Sigmoid colon (tissue), 7 donors: ENCODE measurements at places on chromosomes 2 and 18. TPM values are rescaled to one million over a fixed set of nuclear protein-coding genes. Genes with fewer than 3 reads are reported as not detected.

GPR39 gene
- not detected for total RNA-seq

ZNF397 gene
- 25.5 TPM for total RNA-seq

FOSL2 gene
- total RNA-seq, result 65.8 TPM

TCF7L1 gene
- total RNA-seq, result 7.1 TPM

EGR4 gene
- not detected for total RNA-seq

DNA sequence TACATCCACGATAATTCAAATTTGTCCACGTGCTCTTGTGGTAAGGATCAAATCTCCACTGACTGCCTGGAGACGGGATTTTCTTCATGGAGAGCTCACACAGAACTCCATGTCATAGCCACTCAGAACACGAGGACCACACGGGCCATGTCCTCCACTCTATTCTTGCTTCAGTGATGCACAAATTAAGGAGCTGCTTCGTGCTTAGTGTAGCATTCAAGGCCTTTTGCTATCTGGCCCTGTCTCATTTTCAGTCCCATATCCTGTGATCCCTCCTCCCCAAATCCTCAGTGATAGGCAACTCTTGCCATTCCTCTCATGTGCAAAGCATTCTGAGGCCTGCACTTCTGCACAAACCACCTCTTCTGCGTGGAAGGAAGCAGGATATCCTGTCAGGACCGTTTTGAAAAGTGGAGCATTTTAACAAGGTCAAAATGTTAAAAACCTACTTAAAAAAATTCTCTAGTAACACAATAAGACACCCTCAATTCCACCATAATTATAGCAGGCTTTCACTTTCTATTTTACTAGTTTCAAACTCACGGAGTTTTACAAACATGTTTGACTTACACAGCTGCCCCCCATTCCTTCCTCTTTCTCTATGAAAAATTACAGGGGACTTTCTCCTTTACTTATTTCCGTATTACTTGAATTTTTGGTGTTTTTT is 35.2 kb downstream of the ST3GAL5 start:
- H3K27ac ChIP-seq, result peak overlapping the region; percentile 53
- H3K4me1 ChIP-seq, result peaks cover 15% of the 10 kb centered on the region
- H3K36me3 ChIP-seq, result no peaks in the 10 kb centered on the region
- no peak overlapping the region for H3K4me3 ChIP-seq
- H3K27me3 ChIP-seq, result no peaks in the 10 kb centered on the region

DNA sequence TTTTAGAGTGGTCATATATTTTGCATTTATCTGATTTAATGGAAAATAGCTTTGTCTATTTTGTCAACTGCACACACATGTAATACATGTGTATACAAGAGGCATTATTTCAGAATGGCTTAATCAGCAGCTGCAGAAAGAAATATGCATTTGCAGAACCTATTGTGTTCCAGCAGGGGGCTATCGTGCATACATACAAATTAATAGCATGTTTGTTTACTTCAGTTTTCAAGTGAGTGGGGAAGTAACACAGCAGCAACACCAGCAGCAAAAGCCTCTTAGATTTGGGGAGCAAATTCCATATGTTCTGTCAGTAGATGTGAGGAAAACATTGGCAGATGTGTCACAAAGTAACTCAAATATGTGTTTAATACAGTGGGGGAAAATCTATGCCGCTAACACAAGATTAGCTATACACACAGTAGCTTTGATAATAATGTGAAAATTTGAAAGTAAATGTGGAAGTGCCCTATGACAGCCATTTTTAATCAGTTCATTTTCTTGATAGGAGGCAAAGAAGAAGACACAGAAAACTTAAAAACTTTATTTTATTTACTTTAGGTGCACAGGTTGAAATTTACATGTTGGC is 218.1 kb downstream of the WDR7 start:
- H3K4me1 ChIP-seq, result no peaks in the 10 kb centered on the region
- H3K27ac ChIP-seq, result no peak overlapping the region

DNA sequence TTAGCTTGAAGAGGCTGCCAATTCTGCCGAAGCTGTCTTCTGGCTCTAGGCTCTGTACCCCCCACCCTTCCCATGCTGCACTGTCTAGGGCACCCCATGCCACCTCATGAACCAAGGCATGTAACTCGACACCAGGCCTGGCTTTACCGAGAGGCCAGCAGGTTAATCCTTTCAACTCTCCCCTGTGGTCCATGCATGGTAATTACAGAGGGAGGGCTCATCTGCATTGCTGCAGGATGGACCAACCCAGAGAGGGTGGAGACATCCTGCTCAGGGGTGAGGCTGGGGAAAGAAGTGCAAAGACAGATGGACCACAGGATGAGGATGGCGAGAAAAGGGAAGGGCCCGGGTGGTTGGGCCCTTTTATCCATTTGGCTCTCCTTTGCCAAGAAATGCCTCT is 65.8 kb downstream of the KCTD1 start:
- no peak overlapping the region for H3K4me3 ChIP-seq
- no peak overlapping the region for H3K27ac ChIP-seq
- H3K4me1 ChIP-seq, result peaks cover 14% of the 10 kb centered on the region
- no peaks in the 10 kb centered on the region for H3K27me3 ChIP-seq
- no peak for DNase-seq

DNA sequence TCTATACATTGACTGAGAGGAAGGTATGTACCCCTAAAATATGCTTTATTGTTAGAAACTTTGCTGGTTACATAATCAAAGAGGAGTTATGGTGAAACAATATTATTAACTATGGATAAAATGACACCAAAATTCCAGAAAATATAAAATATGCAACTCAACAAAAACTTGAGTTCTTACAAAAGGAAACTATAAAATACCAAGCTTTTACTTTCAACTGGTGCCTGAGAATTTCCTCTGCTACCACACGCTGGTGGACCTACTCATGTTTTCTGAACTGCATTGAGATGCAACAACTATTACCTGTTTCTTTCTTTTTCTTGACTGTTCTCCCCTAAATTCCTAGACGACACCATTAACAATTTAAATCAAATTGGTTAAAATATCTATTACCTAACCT is 8.2 kb upstream of the NFE2L2 start:
- no peak overlapping the region for H3K27ac ChIP-seq
- no peak for DNase-seq
- H3K36me3 ChIP-seq, result no peaks in the 10 kb centered on the region
- no peak overlapping the region for H3K4me3 ChIP-seq

DNA sequence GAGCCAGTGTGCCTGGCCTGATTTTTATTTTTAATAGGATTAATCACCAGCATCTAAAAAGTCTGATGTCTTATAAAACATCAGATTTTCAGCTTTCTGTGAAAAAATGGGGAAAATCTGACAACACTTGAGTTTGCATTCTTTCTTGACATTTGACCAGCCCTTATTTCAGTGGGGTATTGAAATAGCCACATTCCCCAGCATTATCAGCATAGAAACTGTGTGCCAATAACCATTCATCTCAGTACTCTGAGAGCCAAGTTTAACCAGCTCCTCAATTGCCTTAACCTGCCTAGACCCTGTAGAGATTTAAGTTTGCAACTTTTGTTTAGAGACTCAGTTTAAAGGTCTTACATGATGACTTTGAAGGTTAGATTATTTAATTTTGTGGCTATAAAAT is 155.0 kb downstream of the CERS6 start:
- peak overlapping the region; percentile 32 for H3K27ac ChIP-seq
- H3K4me1 ChIP-seq, result no peaks in the 10 kb centered on the region
- H3K4me3 ChIP-seq, result no peak overlapping the region
- H3K27me3 ChIP-seq, result no peaks in the 10 kb centered on the region
- no peaks in the 10 kb centered on the region for H3K36me3 ChIP-seq
- no peak for DNase-seq

- peaks cover 27% of the 10 kb centered on the region for H3K27me3 ChIP-seq
- no peak overlapping the region for H3K27ac ChIP-seq
- no peaks in the 10 kb centered on the region for H3K4me1 ChIP-seq
- H3K36me3 ChIP-seq, result no peaks in the 10 kb centered on the region
- no peak for DNase-seq
- no peak overlapping the region for H3K4me3 ChIP-seq
Measured at GRCh38 chr2:44805401-44806235, 135.9 kb upstream of the SIX3 start.

GRCh38 chr2:162509288-162509968 is 165.5 kb downstream of the GCA start:
- H3K4me1 ChIP-seq, result no peaks in the 10 kb centered on the region
- H3K27ac ChIP-seq, result no peak overlapping the region
- no peaks in the 10 kb centered on the region for H3K36me3 ChIP-seq
- H3K27me3 ChIP-seq, result no peaks in the 10 kb centered on the region

DNA sequence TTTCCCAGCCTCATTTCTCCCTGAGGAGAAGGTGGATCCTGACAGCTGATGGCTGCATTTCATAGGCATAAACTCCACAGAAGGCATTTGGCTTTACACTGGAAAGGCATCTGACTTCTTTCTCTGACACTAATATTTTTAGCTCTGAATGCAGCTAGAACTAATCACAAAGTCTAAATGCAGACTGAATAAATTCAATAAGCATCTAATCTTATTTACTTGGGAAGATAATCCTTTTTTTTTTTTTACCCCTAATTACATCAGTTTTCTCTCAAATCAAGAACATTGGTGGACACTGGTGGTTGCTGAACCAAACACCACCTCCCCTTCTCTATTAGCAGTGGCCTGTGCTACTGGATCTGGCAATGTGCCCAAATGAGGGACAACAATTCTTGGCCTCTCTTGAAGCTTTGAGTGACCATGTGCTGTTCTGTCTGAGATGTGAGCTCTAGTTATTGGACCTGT is 50.9 kb upstream of the CD226 start:
- no peak overlapping the region for H3K4me3 ChIP-seq
- no peaks in the 10 kb centered on the region for H3K36me3 ChIP-seq
- no peaks in the 10 kb centered on the region for H3K4me1 ChIP-seq
- no peak for DNase-seq
- no peaks in the 10 kb centered on the region for H3K27me3 ChIP-seq

DNA sequence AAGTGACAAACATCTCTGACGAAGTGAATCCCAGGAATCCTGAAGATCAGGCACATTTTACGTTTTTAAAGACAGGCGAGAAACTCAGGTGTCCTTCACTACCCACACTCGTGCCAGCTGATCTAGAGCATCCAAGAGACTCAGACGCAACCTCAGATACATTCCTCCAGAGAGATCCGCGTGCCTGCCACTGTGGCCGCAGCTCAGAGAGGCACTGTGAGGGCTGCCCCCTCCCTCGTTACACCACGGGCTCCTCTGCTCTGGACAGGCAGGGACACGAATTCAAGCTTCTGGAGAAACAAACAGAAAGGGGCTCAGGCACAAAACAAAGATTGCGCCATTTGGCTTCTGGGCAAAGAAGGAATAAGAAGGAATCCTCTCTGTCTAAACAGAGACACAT is 268.0 kb downstream of the HDAC4 start:
- H3K36me3 ChIP-seq, result peaks cover 100% of the 10 kb centered on the region
- no peak overlapping the region for H3K27ac ChIP-seq
- H3K4me1 ChIP-seq, result no peaks in the 10 kb centered on the region
- H3K4me3 ChIP-seq, result no peak overlapping the region

DNA sequence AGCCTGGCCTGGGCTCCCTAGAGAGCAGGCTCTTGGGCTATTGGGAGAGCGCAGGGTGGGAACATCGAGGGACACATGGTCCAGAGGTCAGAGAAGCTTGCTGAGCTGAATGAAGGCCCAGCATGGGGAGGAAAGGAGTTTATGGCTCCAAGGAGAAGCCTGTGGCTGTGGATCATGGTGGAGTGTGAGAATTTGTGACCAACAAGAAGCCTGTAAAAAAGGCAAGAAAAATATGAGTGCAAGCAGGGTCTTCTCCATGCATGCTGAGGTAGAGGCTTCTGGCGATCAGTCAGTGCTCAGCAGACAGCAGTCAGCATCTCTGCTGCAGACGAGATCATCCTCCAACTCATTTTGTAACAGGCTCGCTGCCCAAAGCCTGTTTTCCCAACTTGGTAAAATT is 1.3 kb upstream of the SCYGR3 start:
- no peak for DNase-seq
- H3K27me3 ChIP-seq, result no peaks in the 10 kb centered on the region
- H3K4me1 ChIP-seq, result no peaks in the 10 kb centered on the region
- no peak overlapping the region for H3K27ac ChIP-seq
- no peak overlapping the region for H3K4me3 ChIP-seq

DNA sequence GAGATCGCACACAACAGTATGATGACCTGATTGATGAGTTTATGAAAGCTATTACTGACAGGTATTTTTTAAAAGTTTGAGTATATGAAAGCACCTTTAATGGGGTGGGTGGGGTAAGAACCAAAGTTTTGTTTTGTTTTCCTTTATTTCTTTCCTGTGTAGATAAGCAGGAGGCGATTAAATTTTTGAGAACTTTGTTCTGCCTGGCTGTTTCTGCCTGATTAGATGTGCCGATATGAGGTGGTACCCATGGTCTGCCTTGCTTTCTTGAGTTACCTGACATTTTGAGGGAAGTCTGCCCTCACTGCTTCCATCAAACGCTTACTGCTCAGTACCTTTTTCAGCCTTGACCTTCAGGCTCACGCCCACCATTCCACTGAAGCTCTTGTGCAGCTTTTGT is 39.2 kb downstream of the ME2 start:
- H3K27ac ChIP-seq, result no peak overlapping the region
- H3K4me3 ChIP-seq, result no peak overlapping the region
- H3K27me3 ChIP-seq, result no peaks in the 10 kb centered on the region
- no peak for DNase-seq

DNA sequence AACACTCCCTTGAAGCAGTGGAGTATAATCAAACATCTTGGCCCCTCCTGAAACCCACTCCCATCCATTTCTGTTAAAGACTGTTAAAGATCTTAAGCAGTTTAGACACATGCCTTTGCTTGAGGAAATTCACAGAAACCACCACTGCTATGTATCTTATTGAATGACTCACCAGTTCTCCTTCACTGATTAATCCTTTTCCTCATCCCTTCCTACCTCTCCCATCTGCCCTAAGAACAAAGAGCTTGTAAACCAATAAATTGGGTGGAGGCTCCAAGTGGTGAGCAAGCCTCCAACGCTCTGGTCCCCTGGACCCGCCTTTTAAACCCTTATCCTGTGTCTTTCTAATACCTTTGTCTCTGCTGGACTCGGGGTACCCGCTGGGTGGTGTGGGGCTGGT is 746.1 kb downstream of the LRP1B start:
- no peak overlapping the region for H3K4me3 ChIP-seq
- H3K36me3 ChIP-seq, result no peaks in the 10 kb centered on the region
- H3K27ac ChIP-seq, result no peak overlapping the region
- no peak for DNase-seq
- H3K4me1 ChIP-seq, result no peaks in the 10 kb centered on the region

DNA sequence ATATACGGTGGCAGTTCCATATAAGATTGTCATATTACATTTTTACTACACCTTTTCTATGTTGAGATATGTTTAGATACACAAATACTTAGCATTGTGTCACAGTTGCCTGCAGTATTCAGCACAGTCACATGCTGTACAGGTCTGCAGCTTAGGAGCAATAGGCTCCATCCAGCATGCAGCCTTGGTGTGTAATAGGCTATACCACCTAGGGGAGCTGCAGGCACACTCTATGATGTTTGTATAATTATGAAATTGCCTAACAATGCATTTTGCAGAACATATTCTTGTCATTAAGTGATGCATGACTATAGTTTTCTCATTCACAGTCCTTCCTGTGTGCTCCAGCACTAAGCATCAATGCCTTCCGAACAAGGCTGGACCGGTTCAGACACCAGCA is 133.4 kb downstream of the NDUFA10 start:
- H3K4me3 ChIP-seq, result no peak overlapping the region
- H3K27me3 ChIP-seq, result no peaks in the 10 kb centered on the region
- H3K27ac ChIP-seq, result no peak overlapping the region
- no peak for DNase-seq
